Head of caudate nucleus (tissue), 42 donors: ENCODE measurements at places on chromosomes 3 and 15.
A peak's percentile ranks its signal among the peaks of the same experiment; 100 is the strongest.

DNA sequence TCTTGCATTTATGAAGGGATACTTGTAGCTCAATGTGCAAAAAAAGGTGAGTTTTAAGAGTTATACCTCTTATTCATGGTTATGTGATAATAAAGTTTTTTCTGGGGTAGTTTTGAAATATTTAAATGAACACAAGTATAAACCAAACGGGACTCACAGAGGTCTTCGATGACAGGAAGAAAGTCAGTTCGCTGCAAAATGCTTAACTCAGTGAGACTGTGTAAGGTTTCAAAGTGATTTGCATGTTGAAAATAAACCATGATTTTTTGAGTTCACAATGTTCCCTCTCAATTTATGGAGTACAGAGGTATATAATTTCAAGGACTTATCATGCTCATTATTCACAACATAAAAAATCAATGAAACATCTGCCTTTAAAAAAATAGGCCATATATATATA is 36.3 kb upstream of the MYH15 start:
- DNase-seq, result no peak

GRCh38 chr3:178217479-178217878 is 318.8 kb upstream of the KCNMB2 start:
- no peak for DNase-seq

DNA sequence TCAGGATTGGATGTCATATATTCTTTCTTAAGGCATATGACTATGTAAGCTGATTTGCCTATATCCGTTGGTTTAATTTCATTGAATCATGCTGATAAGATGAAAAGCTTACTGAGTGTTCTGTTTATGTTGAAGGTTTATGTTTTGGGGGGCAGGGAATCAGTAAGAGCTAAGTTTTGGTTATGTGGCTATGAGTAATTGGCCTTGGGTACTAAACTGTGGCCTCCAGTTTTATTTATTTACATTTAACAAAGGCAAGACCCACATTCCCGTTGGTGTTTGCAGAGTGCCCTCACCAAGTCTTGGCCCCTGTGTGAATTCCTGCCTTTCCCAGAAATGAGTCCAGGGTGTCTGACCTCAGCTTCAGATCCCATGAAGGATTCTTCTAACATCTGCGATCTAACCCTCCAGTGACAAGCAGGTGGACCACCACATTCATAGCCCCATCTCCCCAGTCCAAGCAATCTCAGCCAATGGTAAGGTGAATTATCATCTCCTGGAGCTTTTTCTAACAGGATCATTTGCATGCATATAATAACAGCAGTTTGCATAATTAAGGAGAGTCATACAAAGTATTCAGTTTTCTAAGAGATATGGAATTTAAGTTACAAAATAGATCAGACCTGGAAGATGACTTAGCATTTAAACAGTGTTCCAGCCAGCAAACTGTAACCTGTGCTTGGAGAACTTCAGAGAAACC is 27.4 kb downstream of the GLDN start:
- DNase-seq, result no peak

- no peak for DNase-seq
Measured at GRCh38 chr3:122257644-122258364, 67.2 kb upstream of the CSTA start.

- no peak for DNase-seq
Measured at GRCh38 chr3:66585520-66586095, 84.8 kb upstream of the LRIG1 start.

- no peak for DNase-seq
Measured at GRCh38 chr15:51170882-51171633, 76.4 kb upstream of the TNFAIP8L3 start.

- DNase-seq, result no peak
Measured at GRCh38 chr3:71322154-71322553, 261.4 kb downstream of the FOXP1 start.

DNA sequence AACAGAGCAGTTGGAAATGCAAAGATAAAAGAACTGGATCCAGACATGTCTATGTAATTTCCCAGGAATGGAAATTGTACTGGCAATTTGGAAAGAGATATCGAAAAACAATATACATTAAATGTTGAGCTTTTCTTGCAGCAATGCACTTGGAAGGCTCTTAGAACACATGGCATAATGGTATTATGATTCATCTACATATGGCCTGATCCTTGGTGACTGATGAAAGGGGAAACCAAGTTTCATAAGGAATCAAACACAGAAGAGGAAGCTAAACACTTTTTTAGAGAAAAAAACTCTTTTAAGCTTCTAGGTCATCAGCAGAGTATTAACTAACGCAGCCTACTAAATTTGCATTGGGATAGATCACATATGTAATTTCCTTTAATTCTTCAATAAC is 12.4 kb upstream of the GREM1 start:
- no peak for DNase-seq

- DNase-seq, result no peak
Measured at GRCh38 chr3:32544894-32545293, 25.8 kb downstream of the DYNC1LI1 start.

DNA sequence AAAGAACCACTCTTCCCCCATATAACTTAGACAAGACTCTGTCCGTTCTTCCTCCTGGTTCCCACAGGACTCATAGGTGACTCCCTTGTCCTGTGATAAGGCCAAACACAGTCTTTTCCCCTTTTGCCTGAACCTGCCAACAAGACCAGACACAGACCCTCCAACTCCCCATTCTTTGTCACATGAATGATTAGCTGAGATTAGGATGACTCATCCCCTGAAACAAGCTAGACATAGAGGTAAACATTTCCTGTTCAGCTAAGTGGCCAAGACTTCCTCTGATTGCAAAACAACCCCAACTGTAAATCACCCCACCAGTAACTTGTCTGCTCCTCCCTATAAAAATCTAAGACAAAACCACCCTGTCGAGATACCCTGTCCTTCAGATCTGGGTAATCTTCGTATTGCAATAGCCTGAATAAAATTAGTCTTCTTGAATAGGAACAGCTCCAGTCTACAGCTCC is 11.4 kb upstream of the HTR3E start:
- no peak for DNase-seq

- no peak for DNase-seq
Measured at GRCh38 chr15:77138167-77138522, 67.2 kb upstream of the TSPAN3 start.

- DNase-seq, result no peak
Measured at GRCh38 chr3:187079090-187080022, 59.9 kb downstream of the RPL39L start.

DNA sequence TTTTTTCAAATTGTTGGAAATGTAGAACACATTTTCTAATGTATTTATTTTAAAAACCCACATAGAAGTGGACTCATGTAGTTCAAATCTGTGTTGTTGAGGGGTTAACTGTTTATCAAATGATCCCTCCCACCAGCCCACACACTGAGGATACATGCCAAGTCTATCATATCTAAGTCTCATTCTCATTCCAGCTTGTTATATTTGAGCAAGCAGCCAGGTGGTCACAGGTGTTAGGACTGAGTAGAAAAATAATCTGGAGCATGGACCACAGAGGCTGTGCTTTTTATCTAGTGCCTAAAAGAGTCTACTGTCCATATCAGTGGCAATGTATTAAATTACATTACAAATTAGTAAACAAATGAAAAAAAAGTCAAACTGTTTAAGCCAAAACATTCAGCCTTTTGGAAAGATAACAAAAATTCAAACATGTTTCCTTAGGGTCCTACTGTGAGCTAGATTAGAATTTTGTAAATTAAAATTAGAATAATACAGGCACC is 20.7 kb upstream of the SPESP1 start:
- no peak for DNase-seq

- no peak for DNase-seq
Measured at GRCh38 chr3:142808103-142808917, 80.6 kb downstream of the PCOLCE2 start.

DNA sequence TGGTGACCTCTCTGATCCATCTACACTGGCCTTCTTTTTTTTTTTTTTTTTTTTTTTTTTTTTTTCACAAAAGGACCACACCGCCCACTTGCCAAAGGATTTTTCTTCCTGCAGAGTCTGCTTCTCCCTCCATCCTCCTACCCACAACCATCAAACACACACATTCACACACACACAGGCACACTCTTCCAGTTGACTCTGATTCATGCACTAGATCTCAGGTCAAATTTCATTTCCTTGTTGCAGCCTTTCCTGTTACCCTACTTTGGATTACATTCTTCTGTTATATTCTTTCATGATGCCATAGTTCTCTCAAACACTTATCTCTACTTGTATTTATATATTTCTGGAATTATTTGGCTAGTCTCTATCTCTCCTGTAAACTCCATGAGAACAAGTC is 133.9 kb downstream of the STAC start:
- no peak for DNase-seq

GRCh38 chr15:101054991-101055390 is 135.8 kb downstream of the LRRK1 start:
- DNase-seq, result no peak

- no peak for DNase-seq
Measured at GRCh38 chr15:33460166-33460805, 149.5 kb downstream of the RYR3 start.

GRCh38 chr3:100830931-100831330 is 121.6 kb downstream of the TFG start:
- no peak for DNase-seq

DNA sequence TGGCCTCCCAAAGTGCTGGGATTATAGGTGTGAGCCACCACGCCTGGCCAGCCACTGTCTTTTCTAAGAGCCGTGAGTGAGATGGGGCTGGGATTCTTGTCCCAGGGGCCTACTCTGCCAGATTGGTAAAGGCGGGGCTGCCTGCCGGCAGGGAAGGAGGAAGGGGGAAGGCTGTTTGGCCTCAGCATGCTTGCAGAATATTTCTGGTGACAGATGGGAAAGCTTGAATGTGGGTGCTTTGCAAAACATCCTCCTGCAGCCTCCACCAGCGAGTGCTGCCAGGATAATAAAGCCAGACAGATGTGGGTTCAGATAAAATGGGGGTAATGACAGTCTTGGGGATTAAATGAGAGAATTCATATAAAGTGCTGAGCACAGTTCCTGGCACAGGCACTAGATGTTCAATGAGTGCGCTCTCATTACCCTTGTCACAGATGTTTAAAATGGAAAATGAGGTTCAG is 19.8 kb upstream of the ACOX2 start:
- DNase-seq, result no peak

DNA sequence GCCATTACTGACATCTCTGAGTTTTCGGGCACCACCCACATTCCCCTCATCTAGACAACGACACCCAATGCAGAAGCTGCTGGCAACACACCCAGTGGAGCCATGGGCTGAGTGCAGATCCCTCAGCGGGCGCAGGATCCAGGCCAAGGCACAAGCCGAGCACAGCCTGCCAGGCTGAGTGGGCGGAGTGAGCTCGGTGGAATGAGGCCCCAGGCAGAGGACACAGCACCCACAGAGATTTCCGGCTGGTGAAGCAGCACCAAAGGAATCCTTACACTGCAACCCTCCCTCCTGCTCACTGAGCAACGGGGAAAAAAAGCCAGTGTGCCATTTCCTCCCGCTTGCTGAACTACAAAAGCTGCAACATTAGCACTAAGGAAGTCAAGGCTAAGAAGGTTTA is 34.3 kb downstream of the ZMAT3 start:
- DNase-seq, result peak; percentile 14

GRCh38 chr3:46467562-46467961 is 2.9 kb upstream of the LTF start:
- no peak for DNase-seq
